Right atrium auricular region (tissue), 2 donors: ENCODE measurements at places on chromosomes 5 and 9.

DNA sequence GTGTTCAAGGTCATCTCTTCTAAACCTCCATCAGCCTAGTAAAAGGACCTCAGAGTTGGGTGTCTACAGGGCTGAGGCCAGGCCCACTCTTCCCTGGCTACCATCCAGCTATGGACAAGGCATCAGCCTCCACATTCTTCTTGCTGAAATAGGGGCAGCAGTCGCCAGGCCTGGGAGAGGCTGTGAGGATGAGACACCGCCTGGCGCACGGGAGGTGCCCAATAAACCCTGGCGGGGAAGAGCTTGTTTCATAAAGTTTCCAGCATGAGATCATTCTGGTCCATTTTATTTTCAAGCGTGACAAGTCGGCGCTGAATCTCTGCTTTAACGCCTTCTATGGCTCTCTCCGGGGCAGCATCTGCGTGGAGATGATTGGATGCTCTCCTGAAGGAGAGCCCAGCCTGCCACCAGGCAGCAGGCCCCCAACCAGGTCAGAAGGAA lies 153.4 kb downstream of the OLFM1 start:
- H3K27ac ChIP-seq: no peak overlapping the region
- DNase-seq: no peak
- H3K27me3 ChIP-seq: no peaks in the 10 kb centered on the region
- H3K4me3 ChIP-seq: no peak overlapping the region

DNA sequence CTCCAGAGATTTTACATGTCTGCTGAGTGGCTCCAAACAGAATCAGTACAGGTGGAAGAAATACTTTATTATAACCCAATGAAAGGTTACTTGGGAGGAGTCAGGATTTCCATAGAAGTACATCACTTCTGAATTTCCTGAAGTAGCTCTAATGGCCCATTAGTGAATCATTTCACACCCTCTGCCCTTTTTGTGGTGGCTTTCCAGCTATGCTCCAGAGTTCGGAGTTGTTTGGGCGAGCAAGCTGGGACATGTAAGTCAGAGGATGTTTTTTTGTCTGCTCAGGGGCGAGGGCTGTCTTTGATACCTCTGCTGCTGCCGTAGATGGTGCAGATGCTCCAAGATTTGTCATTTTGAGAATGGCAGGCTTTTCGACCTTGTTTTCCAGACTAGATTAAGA lies 226.1 kb downstream of the GOLPH3 start:
- no peaks in the 10 kb centered on the region for H3K36me3 ChIP-seq
- DNase-seq: no peak
- H3K4me1 ChIP-seq: no peaks in the 10 kb centered on the region
- no peak overlapping the region for H3K4me3 ChIP-seq
- H3K27me3 ChIP-seq: no peaks in the 10 kb centered on the region
- H3K27ac ChIP-seq: no peak overlapping the region

DNA sequence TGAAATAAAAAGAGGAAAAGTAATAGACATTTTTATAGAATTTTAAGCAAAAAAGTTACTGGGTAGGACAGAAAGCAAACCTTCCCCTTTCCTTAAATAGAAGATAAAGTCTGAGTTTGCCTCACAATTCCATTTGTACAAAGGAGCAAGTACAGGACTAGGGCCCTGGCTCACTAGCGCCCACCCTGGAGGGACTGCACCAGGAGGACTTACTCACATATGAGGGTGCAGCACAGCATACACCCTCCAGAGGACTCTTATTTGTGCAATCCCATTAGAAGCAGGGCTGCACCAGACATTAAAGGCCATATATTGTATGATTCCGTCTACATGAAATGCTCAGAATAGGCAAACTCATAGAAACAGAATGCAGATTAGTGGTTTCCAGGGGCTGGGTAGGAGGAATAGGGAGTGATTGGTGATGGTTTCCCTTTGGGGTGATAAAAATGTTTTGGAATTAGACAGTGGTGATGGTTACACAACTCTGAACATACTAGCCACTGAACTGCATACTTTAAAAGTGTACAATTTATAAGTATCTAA lies 4.5 kb downstream of the REEP5 start:
- H3K27me3 ChIP-seq: no peaks in the 10 kb centered on the region
- peak overlapping the region; percentile 70 for H3K27ac ChIP-seq
- no peak for DNase-seq
- H3K36me3 ChIP-seq: peaks cover 16% of the 10 kb centered on the region

- no peak for DNase-seq
- H3K36me3 ChIP-seq: no peaks in the 10 kb centered on the region
- no peaks in the 10 kb centered on the region for H3K27me3 ChIP-seq
- H3K4me3 ChIP-seq: no peak overlapping the region
- H3K27ac ChIP-seq: no peak overlapping the region
- H3K4me1 ChIP-seq: no peaks in the 10 kb centered on the region
Observed at GRCh38 chr9:71295928-71296327, 174.5 kb upstream of the TRPM3 start.

- no peak overlapping the region for H3K4me3 ChIP-seq
- no peaks in the 10 kb centered on the region for H3K36me3 ChIP-seq
- H3K27me3 ChIP-seq: no peaks in the 10 kb centered on the region
- no peak for DNase-seq
Observed at GRCh38 chr5:95631255-95631958, 11.5 kb downstream of the GPR150 start.
